Activated naive CD4-positive, alpha-beta T cell treated with anti-CD3 and anti-CD28 coated beads for 36 hours (primary cell): ENCODE measurements at places on chromosomes 1 and 21. TPM values are rescaled to one million over a fixed set of nuclear protein-coding genes. Genes with fewer than 3 reads are reported as not detected.

The LRRC53 gene
- not detected for total RNA-seq

The HSF2BP gene
- 2.1 TPM for total RNA-seq

The KRTAP19-4 gene
- not detected for total RNA-seq

The ASTN1 gene
- total RNA-seq = not detected

The PLPPR4 gene
- not detected for total RNA-seq

The OR2T2 gene
- not detected for total RNA-seq

DNA sequence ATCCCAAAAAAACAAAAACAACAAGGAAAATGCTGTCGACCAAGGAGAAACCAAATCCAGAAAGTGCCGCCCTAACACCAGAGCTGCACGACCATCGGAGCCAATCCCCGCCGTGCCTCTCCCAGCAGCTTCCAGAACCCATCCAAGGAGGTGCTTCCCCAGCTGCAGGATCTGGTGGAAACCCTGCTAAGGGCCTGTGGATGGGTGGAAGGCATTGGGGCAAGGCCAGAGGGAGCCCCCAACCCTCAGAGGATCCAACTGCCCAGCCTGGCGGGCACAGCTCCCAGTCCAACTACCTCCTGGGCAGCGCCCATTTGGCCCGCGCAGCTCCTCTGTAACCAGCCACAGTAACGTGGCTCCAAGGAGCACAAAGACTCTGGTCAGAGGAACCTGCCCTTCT, 81.6 kb downstream of the NPHP4 start:
- DNase-seq = no peak

DNA sequence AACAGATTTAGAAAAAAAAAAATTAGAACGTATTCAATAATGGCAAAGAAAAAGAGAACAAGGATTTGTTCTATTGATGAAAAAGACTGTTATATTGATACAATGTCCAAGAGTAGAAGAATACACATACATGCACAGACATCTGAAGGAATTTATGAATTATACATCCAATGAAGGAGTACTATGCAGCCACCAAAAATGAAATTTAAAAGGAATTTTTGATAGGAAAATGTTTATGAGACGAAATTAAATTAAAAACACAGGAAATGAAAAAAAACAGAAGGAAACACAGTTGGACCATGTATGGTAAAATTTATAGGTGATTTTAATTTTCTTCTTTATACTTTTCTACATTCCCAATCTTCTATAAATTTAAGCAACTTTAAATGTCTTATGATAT, 110.3 kb downstream of the LTN1 start:
- no peak for DNase-seq

GRCh38 chr21:16377120-16377658, 647.4 kb downstream of the USP25 start:
- no peak for DNase-seq

GRCh38 chr21:41932191-41932575, 21.6 kb downstream of the C2CD2 start:
- DNase-seq = no peak

DNA sequence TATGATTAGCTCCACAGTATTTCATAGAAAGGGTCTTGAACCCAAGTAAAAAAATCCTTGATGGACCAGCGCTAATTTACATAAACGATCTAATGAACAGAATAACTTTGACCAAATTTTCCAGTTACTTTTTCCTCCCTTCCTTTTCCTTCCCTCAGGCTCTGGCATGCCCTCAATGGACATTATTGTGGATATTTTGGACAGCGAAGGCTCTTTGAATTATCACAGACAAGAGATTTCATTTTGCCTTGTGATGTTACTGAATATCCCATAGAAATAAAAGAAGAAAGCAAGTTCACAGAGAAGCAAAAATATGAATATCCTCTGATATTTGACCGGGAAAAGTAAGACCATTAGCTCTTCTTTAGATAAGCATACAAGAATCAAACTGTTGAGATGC, 60.3 kb upstream of the EXO1 start:
- DNase-seq = no peak

GRCh38 chr1:31977385-31978131, 36.1 kb upstream of the KHDRBS1 start:
- no peak for DNase-seq

DNA sequence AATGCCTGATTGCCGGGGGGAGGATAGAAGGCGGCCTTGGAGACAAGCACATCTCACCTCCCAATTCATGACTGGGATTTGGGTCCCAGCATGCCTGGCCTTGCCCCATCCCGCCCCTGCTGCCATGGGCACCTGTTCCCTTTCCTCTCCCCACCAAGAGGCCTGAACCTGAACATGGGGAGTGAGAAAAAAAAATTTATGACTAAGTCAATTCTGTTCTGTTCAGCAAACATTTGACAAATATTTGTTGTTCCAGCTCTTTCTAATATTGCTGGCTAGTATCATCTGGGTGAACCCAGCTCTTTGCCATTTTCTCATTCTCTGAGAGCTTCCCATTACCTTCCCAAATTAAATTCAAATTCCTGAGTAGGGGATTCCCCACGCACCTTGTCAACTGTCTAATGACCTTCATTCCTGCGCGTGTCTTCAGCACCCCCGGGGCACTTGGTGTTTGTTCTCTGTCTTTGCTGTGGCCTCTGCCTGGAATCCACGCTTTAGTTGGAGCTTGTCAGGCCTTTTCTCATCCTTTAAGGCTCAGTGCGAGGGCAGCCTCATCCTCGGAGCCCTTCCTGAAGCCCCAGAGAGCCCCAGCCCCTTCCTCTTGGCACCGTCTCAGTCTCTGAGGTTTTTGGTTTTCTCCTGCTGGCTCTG, 42.8 kb downstream of the ARHGEF10L start:
- DNase-seq = no peak

DNA sequence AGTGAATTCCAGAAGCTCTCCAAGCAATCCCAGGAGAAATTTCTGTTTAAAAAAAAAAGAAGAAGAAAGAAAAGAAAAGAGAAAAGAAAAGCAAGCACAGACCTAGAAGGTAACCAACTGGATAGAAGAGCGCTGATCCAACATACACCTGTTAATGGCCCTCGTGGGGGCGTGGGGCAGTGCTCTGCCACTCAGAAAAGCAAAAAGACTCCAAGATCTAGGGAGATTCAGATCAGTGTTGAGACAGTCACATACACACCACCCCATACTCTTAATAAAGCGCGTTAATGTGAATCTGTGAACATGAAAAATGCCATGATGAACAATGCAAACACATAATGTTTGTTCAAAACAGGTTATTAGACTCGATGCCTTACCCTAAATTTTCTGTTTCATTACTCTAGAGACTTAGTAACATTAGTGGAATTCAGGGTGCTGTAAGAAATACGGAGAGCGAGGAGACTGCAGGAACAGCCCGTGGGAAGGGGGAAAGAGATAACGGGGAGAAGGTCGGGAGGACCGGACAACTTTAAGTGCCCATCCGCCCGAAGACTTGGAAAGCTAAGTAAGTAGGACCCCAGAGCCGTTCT, 406 bp downstream of the NME7 start:
- no peak for DNase-seq

- DNase-seq = no peak
Measured at GRCh38 chr1:162902416-162902815, 41.4 kb upstream of the CCDC190 start.

GRCh38 chr1:4512636-4513035, 141.8 kb upstream of the AJAP1 start:
- DNase-seq = no peak
